ENCODE measurements at places on chromosomes 4 and X.
A peak's percentile ranks its signal among the peaks of the same experiment; 100 is the strongest.

DNA sequence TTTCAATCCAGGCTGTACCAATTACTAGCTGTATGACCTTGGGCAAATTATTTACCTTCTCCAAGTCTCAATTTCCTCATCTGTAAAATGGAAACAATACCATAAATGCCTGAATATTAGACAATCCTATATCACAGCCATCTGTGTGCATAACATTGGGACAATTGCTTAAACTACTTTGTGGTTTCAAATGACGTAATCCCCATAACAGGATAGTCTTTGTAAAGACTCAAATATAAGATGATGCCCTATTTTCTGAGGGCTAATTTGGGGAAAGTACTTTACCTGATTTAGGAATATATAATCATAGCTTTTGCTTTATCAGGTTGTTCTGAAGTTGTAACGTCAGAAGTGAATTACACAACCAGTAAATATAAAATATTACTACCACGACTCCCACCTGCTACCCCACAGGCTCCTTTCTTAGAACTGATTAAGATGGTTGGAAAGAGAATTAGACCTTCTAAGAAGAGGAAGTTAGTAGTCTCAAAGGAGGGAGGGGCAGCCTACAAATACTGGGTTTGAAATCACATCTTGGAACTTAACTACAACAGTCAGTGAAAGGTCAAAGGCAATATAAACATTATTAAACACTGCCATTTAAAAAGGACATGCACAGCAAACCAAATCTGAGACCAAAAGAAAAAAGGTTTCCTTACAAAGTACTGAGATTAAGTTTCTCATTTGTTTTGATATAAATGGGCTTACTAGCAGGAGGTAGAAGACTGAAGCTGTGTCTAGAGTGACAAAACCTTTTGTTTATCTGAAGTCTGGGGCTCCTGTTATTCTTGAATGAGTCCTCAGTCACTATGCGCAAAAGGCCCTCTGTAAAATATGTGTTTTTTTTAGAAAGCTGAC is 215.0 kb downstream of the SCFD2 start:
- no peak for DNase-seq

- DNase-seq = no peak
Observed at GRCh38 chr4:95268819-95269565, 279.8 kb downstream of the UNC5C start.

DNA sequence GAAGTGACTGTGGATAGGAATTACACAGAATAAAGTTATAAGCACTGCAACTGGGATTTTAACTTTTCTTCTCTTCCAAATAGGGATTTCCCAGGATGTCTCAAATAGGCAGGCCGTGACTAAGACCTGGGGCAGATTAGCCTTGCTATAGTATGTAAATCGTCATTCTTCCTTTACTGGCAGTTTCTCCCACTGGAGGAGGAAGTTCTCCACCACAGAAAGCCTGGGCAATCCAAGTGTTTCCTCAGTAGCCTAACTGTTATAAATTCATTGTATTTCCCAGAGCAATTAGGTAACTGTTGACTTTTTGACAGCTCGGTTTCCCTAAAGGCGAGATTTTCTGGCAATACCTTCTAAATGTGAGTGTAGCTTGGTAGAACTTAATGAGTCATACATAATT is at the start of gene TNIP3:
Gene TNIP3, minus strand, starts transcription at position 31 of the 400 bp plus-strand sequence. CDS start 196 bp downstream, outside the sequence.
- DNase-seq = peak; percentile 68

GRCh38 chrX:153539171-153539978 is 21.9 kb downstream of the ATP2B3 start:
- peak; percentile 58 for DNase-seq

GRCh38 chr4:41285202-41285863 is 28.6 kb downstream of the UCHL1 start:
- DNase-seq = no peak

- DNase-seq = peak; percentile 45
Observed at GRCh38 chrX:154714925-154715324, 36.0 kb downstream of the GAB3 start.

DNA sequence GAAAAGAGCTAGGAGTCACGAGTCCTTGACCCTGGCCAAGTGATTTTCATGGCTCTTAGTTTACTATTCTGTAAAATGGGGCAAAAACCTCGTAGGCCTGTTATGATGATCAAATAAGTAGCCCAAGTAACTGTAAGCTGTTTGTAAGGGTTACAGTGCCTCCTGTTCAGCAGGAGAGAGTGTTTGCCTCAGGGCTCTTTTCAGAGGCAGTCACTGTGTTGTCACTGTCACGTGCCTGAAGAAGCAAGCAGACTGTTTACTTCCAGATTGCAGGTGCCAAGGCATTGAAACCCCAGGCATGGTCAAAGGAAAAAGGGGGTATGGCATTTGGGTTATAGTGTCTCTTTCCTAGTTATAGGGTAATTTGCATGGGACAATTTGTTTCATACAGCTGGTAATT is 4.5 kb downstream of the RAB39B start:
- no peak for DNase-seq

DNA sequence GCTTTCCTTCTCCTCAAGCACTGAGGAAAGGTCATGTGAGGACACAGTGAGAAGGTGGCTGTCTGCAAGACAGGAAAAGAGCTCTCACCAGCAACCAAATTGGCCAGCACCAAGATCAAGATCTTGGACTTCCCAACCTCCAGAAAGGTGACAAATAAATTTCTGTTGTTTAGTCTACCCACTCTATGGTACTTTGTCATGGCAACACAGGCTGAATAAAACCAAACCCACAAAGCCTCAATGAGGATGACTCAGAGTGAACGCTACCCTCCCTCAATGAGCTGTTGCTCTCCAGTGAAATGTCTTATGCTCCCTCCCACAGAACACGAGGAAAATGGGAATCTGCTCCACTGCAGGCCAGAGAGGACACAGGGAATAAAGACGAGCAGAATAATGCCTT is 244.1 kb downstream of the RAB28 start:
- DNase-seq = peak; percentile 22

- peak; percentile 23 for DNase-seq
Observed at GRCh38 chrX:150504397-150505182, 63.8 kb upstream of the MTM1 start.

DNA sequence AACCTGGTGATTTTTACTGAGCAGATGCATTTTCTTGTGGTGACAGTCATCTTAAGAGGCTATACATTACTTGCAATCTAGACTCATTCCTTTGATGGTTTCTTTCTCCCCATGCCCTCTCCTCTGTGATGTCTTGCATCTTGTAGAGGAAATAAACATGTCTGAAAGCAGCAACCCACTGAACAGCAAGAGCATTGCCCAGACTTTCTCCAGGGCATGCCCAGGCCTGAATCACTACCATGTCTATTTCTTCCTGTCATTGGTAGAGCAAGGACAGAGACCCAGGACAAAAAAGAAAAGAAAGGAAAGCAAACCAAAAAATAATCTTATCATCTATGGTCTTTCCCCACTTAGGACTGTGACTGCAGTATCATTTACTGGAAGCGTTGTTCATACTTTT is 326.1 kb downstream of the HNRNPD start:
- no peak for DNase-seq

DNA sequence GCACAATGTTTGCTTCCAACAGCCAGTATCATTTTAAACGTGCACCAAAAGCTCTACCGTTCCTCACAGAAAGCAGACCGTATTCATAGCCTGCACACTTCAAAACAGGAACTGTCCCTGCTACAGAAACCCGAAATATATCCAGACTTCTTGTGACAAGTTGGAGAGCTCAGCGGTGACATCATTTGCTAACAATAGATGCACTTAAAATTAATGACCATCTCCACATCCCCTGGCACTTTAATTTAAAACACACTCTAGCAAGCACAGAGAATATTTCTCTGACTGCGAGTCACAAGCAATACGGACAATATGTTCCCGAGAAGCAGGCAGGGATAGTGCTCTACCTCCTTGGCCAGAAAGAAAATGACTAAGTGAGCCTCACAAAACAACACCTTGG is 2.5 kb downstream of the NYX start:
- DNase-seq = peak; percentile 17

GRCh38 chr4:125527681-125528080 is 212.9 kb downstream of the FAT4 start:
- no peak for DNase-seq

DNA sequence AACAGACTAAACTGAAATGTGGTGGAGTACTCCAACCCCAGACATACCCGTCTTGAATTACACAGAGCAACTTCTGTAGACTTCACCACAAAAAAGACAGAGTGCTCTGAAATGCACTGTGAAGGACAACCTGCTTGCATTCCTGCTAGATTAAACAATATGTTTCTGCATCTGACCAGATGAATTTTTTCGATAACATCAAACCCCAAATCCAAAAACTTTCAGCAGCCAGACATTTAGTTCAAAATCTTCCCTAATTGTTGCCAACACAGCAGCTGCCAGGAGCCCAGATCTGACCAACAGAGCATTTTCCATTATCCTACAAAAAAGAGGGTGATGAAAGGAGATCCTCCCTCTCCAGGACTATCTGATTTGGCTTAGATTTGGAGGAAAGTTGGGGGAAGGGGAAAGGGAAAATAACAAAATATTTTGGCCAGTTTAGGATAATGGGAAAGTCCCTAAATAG is 356.5 kb downstream of the PDGFC start:
- DNase-seq = peak; percentile 90

Measured in EL (cell line).